B cell (primary cell): ENCODE measurements at places on chromosomes 4 and X.

DNA sequence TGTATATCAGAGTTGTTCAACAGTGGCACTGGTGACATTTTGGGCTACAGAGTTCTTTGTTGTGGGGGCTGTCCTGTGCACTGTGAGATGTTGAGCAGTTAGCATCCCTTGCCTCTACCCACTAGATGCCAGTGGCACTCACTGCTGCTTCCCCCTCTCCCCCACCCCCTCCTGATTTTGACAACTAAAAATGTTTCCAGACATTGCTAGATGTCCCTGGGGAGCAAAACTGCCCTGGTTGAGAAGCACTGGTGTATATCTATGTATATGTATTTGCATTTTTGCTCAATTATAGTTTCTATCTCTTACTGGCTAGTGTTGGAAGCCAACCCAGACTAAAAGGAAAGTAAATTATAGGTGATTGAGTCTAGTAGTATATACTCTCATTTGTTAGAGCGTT, 2.4 kb downstream of the TMEM131L start:
- peak; percentile 88 for DNase-seq

- no peak for DNase-seq
Measured at GRCh38 chrX:2967012-2967411, 37.9 kb upstream of the ARSD start.

DNA sequence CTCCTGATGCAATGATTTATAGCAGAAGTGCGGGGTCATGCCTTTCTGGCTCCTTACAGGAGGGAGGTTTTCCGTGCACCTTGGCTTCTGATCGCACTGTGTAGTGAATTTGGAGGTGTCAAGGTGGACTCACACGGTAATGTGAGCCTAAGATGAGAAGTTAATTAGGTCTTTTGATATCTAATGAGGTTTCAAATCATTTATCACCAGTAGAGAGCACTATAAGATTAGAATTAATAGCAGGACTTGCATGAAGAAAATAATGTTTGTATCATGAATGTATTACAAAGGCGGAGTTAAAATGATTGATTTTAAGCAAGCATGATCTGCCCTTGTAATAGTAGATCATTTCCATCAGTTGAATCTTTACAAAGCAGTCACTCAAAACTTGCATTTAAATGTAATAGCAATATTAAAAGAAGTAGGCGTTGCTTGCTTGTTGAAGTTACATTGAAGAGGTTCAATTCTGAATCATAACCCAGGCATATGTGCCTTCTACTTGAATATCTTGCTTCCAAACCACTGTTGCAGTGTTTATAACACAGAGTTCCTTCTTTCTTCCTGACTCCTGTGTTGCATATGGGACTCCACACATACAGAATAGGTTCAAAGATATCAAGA, 152.1 kb downstream of the FMR1NB start:
- peak; percentile 42 for DNase-seq

- no peak for DNase-seq
Measured at GRCh38 chr4:16897991-16898827, at the start of gene LDB2. LDB2 (minus strand) TSS chr4:16898645.

DNA sequence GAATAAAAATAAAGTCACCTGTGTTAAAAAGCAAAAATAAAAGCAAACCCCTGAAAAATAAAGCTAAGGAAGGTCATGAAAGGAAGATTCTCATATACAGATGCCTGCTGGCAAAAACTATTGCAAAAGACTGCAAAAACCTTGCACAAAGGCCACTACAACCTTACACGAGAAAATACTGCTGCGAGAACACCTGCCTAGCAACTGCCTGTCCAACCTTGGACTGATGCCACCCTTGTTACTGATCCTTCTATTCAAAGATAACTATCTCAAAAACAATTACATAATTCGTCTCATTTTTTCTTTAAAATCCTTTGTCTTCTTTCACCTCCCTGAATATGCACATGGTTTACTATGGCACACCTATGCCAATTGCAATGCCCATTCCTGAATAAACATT, 49.6 kb downstream of the SLC2A9 start:
- DNase-seq: no peak

DNA sequence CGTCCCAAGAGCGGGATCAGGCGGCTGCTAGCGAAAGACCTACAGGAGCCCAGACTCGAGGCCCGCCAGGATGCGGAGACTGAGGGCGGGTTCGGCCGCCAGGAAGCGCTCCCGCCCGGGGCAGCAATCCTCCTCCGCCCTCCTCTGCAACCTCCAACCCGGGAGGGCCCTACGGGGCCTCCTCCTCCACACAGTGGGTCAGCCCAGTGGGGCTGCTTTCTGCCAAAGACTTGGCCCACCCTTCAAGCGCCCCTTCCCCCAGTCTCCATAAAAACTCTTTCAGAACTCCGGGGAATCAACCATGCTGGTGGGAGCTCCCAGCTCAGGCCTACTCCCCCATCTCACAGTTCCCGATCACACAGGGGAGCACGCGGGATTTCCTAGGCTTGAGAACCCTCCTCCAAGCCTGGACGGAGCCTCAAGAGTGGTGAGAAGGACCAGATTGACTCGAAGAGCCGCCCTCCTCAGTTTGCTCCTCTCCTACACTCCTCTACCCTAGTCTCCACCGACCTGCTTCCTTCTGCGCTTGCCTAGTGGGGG, 77.5 kb downstream of the RLIM start:
- no peak for DNase-seq

DNA sequence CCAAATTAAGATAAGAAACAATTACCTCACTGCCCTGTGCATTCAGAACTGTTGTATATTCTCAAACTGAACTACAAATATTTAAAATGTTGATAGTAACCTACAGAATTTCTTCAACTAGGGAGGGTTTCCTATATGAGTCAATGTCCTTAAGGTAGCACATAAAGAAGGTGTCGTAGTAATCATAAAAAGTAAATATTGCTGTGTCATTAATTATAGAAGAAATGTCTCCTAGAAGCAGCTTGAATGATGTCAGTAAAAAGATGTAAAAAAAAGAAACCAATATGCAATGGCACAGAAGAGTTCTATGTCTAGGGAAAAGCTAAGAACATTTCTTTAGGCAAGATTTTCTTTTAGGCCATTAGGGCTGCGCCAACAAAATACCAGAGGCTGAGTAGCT, 559.6 kb upstream of the EPHA5 start:
- no peak for DNase-seq

GRCh38 chrX:13891377-13892140, 74.7 kb upstream of the GPM6B start:
- peak; percentile 1 for DNase-seq

DNA sequence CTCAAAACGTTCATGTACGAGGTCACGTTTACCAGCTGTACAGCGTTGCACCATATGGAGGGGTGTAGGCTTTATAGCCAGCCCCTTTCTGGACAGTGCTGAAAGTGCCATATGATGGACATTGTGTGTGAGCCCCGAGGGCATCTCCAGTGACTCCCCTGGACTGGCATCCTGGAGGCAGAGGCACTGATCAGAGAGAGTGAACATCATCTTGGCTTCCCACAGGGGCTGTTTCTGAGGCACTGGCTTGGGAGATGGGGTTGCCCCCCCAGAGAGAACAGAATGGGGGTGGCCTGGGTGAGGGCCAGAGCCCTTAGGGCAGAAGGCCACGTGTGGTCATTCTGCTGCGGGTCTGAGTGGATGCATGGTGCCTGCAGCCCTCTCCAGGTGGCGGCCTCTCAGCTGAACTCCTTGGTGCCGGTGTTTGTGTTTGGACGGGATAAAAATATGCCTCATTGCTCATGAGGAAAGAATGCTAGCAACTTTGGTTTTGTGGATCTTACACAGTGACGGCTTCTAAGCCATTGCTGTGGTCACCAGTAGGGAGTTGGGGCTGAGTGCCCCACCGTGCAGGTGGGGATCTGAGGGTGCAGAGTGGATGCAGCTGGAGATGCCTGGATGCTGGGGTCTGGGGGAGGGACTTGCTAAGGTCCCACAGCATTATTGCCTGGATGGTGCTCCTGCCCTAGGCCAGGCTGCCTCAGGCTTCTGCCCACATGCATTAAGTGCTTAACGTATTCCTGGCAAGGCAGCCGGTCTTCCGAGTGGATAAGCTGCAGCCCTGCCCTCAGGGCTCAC, 3.4 kb downstream of the WFS1 start:
- DNase-seq: no peak

DNA sequence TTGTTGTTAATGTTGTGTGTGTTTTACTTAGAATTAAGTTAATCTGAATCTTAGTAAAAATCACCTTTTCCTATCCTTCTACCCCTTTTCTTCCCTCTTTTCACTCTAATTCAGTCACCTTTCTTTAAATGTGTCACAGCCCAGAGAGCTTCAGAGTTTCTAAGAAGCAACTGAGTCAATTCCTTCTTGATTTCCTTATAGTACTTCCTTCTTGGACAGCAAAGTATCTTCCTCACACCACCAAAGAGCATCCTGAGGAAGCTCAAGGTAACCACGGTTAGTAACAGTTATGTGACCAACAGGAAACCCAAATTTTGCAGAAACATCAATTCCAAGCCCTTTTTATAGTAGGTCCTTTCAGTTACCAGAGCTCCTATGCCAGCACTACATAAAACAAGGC, 243.2 kb upstream of the BMP3 start:
- DNase-seq: no peak

DNA sequence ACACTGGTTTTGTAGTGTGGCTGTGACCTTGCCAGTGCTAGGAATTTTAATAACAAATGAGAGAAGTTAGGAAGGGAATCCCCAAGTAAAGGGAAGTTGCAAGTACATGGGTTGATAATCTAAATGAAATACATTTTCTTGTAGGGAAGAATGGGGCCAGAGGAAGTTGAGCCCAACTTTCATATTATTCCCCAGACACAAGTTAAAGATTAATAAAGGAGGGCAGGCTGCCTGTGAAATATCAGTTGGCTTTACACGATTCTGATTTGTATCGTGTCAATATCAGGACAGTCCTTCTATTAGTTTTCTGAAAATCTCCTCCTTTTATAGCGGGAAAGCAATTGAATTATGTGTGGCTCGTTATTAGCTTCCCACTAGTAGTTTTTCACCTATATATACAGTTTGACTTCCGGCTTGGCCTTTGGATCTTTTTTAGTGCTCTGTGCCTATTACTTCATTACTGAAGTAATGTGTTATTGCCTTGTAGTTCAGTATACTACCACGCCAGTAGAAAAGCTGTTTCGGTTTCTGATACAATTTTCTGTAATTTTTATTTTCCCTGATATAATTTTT, 1.7 kb downstream of the PDLIM5 start:
- DNase-seq: no peak

DNA sequence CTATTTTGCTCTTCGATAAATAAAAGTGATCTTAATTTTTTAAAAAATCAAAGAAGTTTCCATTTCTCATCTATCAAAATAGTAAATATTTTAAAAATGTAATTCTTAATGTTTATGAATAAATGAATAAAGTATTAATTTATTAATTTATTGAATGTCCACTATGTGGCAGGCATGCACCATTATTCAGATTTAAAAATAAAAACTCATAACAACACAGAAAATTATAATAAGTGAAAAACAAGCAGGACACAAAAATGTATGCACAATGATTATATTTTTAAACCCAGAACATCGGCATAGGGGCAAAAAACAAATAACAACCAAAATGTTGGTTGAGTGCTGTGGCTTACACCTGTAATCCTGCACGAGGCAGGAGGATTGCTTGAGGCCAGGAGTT, 5.3 kb upstream of the PYURF start:
- no peak for DNase-seq

DNA sequence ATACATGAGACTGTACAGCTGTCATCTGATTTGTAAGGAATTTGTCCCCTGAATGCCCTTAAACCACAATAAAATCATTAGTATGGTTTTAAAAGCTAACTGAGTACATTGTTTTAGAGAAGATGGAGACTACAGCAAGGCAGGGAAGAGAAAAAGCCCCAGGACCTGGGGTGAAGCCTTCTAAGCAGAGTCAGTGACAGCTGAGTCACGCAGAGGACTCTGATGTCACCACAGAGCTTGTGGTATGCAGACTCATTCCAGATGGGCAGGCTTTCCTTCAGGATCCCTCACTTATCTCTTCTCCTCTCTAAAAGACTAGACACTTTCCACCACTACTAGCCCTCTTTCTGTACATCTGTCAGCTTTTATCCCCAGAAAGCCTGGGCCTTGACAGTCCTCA, 97.1 kb upstream of the ATOH1 start:
- no peak for DNase-seq

GRCh38 chr4:142386856-142387255, 459.2 kb downstream of the INPP4B start:
- DNase-seq: no peak

DNA sequence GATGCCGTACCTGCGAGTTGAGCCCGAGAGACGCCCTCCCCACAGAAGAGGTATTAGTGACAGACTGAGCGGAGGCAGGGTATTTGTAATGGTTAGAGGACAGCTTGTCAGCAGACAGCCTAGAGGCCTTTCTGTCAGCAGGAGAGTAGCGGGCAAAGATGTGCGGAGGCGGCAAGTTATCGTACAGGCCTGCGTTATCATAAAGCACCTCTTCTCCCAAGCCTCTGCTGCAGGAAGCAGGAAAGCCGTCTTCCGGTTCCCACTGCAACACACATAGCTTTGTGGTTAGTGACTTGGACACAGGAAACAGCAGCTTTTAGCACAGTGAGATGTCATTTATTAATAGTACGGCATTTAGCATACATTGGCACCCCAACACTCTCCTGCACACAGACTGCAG, 158.3 kb downstream of the AFAP1 start:
- DNase-seq: no peak

DNA sequence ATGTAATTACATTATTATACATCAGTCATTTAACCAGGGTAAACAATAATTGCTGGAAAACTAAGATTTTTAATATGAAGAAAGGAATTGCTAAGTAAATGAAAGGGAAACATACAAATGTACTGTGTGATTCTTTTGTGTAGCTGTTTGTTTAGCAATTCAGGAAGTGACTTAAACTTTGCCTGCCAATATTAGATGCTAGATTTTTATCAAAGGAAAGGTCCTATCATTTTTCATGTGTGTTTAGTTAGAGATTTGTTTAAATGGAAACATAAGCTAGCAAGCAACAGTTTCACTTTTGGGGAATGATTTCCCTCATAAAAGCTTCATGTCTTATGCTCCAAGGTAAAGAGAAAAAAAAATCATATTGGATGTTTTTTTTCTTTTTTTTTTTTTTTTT, 95.1 kb upstream of the LIMCH1 start:
- DNase-seq: no peak

GRCh38 chrX:47503151-47503550, 20.1 kb upstream of the ZNF41 start:
- no peak for DNase-seq

DNA sequence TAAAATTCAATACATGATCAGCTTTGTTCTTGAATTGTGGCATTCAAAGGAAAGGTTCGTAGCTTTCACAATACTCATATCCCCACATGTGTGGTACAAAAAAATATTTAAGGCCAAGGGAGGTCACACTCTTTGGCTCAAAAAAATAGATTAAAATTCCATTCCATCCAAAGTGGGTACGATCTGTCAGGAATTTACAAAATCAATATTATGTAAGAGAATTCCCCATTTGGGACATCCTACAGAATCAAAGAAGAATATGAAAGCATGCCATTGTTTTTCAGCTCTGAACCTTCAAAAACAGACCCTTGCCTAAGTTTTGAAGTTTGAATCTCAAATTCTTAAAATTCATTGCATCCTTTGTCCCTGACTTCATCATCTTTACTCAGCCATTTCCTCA, 85.8 kb downstream of the MID1 start:
- no peak for DNase-seq

- DNase-seq: no peak
Measured at GRCh38 chrX:122934131-122934530, 249.9 kb upstream of the GRIA3 start.
